Fibroblast of the conjunctiva (primary cell): ENCODE measurements at places on chromosomes 4 and X.

DNA sequence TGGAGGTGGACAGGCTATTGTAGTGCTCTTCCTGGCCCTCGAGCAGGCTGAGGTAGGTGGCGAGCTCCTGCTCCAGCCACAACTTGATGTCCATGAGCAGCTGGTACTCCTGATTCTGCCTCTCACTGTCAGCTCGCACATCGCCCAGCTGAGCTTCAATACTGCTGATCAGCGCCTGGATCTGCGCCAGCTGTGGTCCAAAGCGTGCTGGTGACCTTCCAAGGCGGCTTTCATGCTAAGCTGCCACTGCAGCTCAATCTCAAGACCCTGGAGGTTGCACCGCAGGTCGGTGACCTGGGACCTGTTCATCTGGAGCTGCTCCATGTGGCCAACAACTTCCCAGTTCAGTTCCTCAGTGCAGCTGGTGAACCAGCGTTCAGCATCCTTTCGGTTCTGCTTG lies 31.2 kb downstream of the LRIT3 start:
- no peak for DNase-seq

GRCh38 chr4:38328989-38329729 lies 334.8 kb upstream of the KLF3 start:
- DNase-seq, result no peak

DNA sequence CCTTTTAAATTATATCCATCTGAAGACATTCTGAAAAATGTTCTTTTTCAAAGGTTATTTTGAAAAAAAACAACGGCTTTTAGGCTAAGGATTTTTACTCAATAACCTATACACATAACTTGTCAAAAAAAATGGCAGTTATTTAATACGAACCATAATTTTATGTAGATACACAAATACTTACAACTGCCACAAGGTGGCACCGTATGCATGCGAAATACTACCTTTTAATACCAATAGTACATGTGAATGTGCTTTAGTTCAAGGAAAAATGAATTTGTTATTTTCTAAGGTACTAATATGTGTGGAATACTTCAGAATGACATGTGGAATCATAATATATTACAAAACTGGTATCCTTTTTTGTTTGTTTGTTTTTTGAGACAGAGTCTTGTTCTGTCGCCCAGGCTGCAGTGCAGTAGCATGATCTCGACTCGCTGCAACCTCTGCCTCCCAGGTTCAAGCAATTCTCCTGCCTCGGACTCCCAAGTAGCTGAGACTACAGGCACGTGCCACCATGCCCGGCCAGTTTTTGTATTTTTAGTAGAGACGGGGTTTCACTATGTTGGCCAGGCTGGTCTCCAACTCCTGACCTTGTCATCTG lies 4.6 kb upstream of the MAD2L1 start:
- DNase-seq, result peak; percentile 82

DNA sequence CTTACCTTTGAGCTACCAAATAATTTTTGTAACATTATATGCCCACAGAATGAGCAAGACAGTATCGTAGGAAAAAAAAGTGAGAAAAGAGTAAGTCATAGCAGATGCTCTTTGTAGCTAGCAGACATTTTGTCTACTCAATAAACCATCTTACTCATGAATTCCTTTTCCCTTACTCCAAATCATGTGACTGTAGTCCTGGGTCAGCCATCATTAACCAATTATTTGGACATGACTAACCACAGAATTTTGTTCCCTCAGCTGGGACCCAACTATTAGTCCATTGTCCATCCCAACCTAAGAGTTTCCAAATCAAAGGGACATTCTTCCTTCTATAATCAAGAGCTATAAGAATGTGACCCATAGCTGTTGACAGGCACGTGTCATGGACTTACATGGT lies 11.4 kb downstream of the UBE2D3 start:
- DNase-seq, result peak; percentile 61

DNA sequence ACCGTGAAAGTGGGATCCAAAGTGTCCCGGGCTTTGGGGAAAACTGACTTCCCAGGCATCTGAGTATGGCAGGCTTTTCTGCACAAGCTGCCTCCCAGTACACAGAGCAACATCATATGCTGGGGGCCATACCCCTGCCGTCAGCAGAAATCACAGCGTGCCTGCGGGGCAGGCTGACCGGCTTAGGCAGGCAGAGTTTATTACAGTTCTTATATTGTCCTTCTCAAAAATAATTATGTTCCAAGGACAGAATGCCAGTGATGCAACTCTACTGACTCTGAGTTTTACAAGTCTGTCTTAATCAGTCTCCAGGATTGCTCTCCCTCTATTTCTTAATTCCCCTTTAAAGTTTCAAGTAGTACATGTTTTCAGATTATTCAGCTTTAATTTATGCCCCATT lies 37.0 kb downstream of the IL21 start:
- peak; percentile 6 for DNase-seq

GRCh38 chr4:158079661-158080060 lies 93.2 kb downstream of the GASK1B start:
- DNase-seq, result no peak

DNA sequence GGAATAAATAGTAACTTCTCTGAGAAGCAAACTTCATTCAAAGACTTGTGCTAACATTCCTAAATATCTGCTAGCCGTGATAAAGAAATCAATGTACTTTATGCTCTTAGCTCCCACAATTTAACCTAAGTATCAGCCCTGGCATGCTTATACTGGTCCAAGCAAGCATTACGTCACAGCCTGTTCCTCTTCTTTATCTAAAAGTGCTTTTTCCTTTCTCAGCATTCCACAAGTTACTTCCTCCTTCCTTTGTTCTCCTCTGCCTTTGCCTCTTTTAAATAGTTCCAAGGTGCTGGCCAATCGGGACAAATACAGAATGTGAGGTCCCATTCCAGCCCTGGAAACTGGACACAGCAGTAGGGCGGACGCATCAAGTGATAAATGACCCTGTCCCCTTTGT lies 249.6 kb downstream of the DHRSX start:
- no peak for DNase-seq

DNA sequence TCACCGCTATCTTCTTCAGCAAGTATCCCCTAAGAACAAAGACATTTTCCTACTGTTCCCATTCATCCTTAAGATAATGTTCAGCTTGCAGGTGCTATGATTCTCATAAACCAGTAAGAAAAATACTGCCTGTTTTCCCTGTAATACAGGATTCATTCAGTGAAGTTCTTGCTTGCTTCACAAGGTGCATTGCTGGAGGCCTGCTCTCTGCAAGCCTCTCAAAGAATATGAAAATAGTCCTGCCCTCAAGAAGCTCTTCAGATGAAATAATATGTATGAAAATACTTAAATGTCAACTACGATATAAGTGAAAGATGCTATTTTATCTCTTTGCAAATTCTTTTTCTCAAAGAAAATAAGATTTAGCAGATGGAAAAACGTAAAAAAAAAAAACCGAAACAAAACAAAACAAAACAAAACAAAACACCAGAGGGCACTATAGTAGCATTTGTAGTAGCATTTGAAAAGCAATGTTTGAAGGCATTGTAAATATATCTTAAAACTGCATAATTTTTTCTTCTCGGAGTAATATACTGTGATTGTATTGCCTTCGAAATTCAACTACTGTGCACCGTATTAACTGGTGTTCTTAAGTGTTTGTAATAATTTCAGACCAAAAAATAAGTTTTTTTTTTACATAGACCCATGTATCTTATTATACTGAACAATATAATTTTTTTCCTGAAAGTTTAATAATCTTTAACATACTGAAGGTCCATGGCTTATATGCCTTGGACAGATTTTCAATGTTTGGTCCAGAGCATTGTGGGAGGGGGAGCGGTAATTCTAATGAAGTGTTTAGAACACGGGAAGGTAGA lies 26.0 kb downstream of the ADH4 start:
- DNase-seq, result peak; percentile 17

DNA sequence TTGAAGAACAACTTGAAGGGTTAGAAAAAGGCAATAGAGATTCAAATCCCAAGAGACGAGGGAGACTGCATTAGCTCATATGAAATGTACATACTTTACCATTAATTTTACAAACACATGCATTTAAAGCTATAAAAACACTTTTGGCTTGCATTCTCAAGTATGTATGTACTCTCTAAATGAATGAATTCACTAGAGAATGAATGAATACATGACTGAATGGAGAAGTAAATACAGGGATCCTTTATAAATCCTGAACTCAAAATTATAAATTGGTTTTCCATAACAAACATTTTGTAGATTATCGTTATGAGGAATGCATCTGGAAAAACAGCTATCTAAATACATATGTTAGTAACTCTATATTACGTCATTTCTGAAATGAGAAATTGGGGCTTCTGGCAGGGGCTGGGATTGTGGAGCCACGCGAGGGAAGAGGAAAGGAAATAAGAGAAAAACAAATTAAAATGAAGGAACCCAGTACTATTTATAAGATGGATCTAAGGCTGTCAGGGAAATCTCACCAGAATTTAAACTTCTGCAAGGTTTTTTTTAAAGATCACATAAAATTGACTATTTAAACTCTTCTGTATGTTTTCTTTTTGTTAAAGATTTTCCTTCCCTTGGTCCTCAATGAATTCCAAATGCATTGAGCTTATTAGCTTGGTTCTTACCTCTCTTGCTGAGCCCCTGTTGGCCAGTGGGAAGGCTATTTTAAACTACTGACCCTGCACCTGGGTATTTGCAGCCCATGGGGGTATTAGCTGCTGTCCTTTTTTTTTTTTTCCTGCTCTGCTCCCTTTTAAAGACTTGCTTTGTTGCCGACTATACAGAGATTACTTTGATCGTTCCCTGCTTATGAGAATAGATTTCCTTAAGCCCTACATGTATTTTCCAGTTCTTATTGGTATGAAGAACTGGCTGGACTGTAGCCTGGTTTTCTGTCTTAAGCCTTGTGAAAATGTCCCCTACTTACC lies 207.8 kb downstream of the ADGRL3 start:
- no peak for DNase-seq

DNA sequence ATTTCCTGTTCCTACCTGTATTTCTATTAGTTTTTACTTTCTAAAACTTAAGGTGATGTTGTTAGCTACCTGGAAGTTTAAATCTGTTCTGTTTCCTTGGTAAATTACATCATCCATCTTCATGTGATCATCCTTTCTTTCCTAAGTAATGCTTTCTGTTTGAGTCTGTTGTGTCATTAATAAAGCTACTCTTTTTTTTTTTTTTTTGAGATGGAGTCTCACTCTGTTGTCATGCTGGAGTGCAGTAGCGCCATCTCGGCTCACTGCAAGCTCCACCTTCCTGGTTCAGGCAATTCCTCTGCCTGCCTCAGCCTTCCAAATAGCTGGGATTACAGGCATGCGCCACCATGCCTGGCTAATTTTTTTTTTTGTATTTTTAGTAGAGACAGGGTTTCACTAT lies 73.3 kb downstream of the FIP1L1 start:
- DNase-seq, result no peak

GRCh38 chr4:73740353-73740778 lies at the start of gene CXCL8:
Gene CXCL8, plus strand, starts transcription at chr4:73740569. Its CDS starts 90 bp downstream, at chr4:73740659.
- DNase-seq, result peak; percentile 59

GRCh38 chrX:13153796-13154195 lies 109.4 kb upstream of the FAM9C start:
- peak; percentile 51 for DNase-seq

DNA sequence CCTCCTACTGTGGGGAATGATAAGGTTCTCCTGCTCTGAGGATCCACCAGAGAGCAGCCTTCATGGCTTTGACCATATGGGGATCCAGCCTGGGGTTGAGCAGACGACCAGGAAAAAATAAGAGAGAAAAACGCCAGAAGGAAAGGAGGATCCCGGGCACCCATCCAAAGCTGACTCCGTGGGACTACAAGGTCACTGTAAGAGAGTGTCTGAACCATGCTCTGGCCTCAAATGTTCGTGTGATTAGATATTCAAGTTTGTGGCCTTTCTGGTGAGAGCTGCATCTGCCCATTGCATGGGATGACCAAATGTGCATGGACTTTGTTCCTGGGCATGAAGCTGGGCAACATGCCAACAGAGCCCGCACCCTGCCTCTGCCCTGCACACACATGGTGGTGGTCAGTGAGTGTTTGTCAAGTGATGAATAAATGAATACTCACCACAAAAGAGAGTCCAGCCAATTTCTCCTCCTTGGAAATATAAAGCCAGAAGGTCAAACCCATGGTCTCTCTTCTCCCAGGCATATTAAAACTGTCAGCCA lies 346.0 kb upstream of the GATB start:
- no peak for DNase-seq

DNA sequence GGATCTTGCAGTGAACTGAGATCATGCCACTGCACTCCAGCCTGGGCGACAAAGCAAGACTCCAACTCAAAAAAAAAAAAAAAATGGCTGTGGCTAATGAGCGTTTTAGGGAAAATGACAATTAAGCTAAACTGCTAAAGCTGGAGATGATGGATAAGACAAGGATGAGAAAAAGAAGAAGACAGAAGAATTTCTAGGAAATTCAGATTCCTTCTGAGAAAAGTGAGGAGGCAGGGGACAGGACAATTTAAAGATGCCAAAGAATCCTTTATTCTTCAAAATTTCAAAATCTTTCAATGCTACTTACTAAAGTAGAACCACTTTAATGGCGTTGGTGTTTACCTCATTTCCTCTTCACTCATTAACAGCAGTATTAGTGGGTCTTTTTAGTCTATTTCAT lies 7.7 kb downstream of the PALLD start:
- no peak for DNase-seq

DNA sequence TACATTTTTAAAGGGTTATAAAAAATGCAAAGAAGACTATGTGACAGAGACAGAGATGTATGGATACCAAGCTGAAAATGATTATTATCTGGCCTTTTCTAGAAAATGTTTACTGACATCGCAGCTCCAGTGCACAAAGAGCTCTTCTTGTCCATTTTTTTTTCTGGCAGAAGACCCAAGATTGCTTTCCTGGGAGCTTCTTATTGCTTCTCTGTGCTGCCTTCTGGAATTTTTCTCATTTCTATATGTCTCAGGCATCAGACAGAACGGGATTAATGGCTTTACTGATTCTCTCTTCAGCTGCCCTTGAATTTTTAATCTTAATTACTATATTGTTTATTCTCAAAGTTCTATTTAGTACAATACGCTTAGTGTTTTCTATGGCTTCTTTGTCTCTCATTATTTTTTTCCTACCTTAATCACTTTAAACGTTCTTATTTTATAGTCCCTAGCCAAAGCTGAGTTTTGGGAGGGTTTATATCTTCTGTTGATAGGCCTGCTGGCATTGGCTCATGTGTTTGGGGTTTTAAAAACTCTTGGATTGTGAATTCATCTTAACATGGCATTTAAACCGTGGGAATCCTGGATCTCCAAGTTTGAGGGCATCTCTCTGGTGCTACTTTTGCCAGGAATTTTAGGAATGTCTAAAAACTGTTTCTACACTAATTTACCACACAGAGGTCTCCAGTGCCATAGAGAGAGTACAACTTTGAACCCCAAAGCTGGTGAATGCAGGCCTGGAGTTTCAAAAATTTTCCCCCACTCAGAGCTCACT lies 138.9 kb upstream of the LNX1 start:
- no peak for DNase-seq

- DNase-seq, result peak; percentile 21
These were observed 47.0 kb downstream of the ASIC5 start for GRCh38 chr4:155819066-155819465.

GRCh38 chr4:78707793-78708192 lies 68.4 kb upstream of the BMP2K start:
- DNase-seq, result no peak

GRCh38 chr4:108142870-108143269 lies 25.9 kb downstream of the LEF1 start:
- no peak for DNase-seq

- no peak for DNase-seq
These were observed 2.1 kb downstream of the GAB3 start for GRCh38 chrX:154748712-154749339.
